Femur (tissue), 1 donor: ENCODE measurements at places on chromosomes 2 and 18.

- DNase-seq, result no peak
Measured at GRCh38 chr18:66550366-66550765, 53.5 kb downstream of the CDH19 start.

GRCh38 chr18:69697069-69697468 is 250.6 kb downstream of the CD226 start:
- no peak for DNase-seq

DNA sequence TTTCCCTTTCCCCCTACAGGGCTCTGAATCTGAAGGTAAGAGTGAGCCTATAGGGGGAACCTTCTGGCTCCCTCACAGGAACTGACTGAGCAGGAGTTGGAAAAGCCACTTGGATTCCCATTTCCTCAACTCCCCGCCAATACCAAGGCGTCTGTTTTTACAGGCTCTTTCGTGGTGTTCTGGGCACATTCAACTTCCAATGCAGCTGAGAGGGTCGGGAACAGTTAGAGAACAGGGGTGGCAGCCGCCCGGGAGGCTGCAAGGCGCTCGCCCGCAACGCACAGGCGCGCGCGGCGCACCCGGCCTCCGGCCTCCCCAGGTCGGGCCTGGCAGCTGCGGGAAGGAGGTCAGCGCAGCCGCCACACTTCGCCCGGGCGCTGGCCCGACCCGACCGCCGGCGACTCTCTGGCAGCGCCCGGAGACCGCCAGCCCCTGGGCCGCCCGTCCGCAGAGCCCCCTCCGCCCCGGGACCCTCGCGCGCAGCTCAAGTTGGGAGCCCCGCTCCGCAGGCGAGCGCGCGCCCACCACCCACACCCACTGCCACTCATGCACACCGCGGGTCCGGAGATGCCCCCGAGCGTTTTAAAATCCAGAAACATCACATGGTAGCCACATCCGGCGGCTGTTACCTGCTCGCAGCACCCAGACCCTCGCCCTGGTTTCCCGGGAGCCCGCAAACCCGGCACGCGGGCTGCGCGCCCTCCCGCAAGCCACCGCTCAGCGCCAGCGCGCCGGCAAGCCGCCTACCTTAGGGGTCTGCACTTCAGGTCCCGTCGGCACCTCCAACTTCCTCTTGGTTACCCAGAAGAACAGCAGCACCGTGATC is 816 bp downstream of the GALNT14 start:
- DNase-seq, result peak; percentile 28

GRCh38 chr18:24995755-24996154 is 356.2 kb downstream of the ZNF521 start:
- no peak for DNase-seq

DNA sequence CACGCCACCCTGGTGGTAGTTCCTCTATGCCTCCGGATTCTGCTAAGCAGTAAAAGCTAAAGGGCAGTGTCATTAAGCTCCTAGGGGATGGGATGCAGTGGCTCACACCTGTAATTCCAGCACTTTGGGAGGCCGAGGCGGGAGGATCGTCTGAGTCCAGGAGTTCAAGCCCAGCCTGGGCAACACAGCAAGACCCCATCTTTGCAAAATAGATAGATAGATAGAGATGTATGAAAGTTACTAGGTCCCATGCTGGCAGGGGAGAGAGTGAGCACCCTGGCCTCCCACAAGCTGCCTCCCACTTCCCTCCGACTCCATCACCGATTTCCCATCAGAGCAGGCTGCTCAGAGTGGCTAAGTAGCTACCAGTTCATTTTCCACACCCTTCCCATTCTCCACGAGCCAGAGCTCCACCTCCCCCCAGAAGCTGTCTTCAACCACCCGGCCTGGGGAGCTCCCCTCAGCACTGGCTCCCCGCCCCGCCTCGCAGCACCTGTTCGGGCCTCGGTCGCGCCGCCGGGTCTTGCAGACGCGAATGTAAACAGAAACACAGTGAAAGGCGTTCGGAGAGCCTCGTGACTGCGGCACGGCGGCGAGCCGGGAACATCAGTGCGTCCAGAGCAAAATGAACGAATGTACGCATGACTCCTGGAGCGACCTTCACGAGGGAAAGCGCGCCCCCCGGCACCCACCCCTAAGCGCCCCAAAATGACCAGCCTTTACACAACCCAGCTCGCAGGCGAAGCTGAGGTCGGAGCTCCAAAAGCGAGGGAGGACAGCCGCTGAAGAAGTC is 598 bp upstream of the CEP68 start:
- no peak for DNase-seq

DNA sequence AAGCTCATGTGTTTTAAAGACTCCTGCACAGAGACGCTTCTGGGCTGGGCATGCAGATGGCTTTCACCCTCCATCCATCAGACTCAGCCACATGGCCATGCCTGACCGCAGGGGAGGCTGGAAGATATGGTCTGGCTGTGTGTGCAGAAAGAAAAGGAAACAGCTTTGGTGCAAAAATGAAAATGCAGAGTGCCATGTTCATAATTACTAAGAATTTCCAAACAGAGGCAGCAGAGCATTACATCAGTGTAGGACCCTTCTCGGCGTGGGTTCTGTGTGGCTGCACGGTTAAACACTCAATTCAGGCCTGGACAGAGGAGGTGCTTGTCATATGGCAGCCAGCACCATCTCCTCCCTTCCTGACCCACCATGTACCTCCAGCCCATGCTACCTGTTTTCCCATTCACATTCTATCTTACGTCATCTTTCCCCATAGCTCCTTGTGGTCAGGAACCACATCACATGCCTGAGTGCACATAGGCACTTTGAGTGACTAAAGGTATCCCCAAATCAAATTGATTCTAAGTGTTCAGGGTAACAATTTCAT is 200.3 kb upstream of the ID2 start:
- DNase-seq, result no peak

DNA sequence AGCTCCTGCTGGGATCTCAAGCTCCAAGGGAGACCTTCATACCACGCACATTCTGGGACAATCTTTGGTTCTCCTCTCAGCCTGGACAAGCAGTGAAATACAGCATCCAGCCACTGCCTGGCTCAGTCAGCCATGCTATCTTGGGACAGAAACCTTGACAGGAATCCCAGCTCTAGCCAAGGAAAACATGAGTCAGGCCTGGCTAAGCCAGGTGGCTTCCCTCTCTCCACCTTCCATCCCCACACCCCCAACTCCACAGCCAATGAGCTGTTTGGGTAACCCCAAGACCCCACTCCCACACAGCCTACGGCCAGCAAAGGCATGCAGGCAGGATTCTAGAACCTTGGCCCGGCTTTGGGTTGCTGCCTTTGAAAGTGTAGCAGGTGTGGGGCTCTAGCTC is 64.9 kb downstream of the MCFD2 start:
- peak; percentile 67 for DNase-seq

DNA sequence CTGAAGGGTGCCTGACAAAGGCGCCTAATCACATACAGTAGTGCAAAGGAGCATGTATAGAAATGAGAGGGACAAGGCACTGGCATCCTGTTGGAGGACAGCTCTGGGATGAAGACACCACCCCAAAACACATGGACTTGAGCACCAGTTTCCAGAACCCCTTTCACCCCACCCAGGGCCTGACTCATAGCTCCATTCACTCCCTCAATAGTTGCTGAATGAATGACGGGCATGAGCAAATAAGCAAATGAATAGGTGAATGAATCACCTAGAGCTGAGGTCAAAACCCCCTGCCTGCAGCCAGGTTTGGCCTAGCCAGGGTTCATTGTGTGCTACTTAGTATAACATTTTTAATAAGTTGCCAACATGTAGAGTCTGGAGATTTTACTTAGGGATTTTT is 66.3 kb downstream of the NRP2 start:
- DNase-seq, result no peak
